ENCODE measurements at places on chromosomes 13 and 19. TPM values are rescaled to one million over a fixed set of nuclear protein-coding genes. Genes with fewer than 3 reads are reported as not detected.
A peak's percentile ranks its signal among the peaks of the same experiment; 100 is the strongest.

The ELSPBP1 gene
- 0.11 TPM for total RNA-seq

- DNase-seq = no peak
- H3K36me3 ChIP-seq = no peaks in the 10 kb centered on the region
- H3K4me1 ChIP-seq = no peaks in the 10 kb centered on the region
- H3K27me3 ChIP-seq = no peaks in the 10 kb centered on the region
- no peak overlapping the region for H3K4me3 ChIP-seq
Measured at GRCh38 chr13:22451327-22451741, 729.4 kb upstream of the SGCG start.

The TBXA2R gene
- total RNA-seq = 4.7 TPM

GRCh38 chr13:26179344-26179743, 42.8 kb downstream of the RNF6 start:
- DNase-seq = no peak
- no peak overlapping the region for H3K4me3 ChIP-seq

- H3K27me3 ChIP-seq = no peaks in the 10 kb centered on the region
- H3K27ac ChIP-seq = peak within 1 kb of the TSS; percentile 99
- peaks cover 23% of the 10 kb centered on the region for H3K36me3 ChIP-seq
- peaks cover 5% of the 10 kb centered on the region for H3K4me1 ChIP-seq
- peak; percentile 100 for DNase-seq
Measured at GRCh38 chr19:6372594-6373095, at the start of gene ALKBH7. TSS of gene ALKBH7 (plus strand) at chr19:6372794. CDS start at chr19:6372821, 27 bp downstream.

DNA sequence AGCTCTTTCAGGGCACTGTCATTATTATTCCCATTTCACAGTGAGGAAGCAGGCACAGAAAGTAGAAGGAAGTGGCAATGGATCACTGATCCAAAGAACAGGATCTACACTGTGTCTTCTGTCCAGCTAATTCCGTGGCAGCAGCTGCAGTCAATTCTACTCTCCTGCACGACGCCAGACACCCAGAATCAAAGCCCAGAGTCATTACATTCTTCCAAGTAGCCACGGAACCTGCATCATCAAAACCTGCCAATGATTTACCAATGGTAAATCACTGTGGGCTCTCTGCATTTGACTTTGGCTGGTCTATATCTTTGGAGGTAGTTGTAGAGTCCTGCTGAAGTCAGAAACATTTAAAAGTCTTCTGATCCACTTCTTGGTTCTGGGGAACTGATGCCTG, 767.7 kb downstream of the LIG4 start:
- H3K4me1 ChIP-seq = no peaks in the 10 kb centered on the region
- no peak overlapping the region for H3K4me3 ChIP-seq

The CTXN1 gene
- total RNA-seq = 13.7 TPM

DNA sequence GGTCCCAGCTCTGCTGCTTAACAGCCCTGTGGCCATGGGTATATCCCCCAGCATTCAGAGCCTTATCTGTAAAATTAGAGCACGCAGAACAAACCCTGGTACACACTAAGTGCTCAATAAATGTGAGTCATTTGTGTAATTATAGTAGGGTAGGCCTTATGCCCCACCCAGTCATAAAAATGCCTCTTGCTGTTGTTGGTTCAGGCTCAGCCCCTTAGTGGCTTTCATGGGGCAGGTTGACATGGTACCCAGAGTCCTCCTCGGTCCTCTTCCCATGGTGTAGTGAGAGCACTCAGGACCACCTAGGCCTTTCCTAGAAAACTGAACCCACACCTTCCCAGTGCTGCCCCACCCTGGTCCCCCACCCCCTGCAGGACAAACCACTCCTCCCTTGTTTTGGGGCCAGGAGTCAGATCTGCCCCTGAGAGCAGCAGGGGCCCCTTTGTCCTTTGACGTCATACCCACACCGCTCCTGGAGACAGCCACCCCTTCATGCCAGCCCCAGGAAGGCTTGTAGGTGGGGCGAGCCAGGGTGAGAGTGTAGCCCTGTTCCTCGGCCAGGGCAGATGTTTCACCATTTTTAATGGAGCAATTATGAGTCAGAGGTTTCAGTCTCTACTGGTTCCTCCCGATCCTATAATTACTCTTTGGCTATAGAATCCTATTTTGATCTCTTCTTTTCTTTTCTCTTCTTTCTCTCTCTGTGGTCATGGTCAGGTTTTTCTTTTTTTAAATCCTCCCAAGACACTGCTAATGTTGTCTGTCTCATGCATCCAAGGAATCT, 36.8 kb downstream of the ACTN4 start:
- peaks cover 87% of the 10 kb centered on the region for H3K4me1 ChIP-seq
- no peaks in the 10 kb centered on the region for H3K36me3 ChIP-seq
- H3K27me3 ChIP-seq = no peaks in the 10 kb centered on the region
- H3K4me3 ChIP-seq = no peak overlapping the region
- peak; percentile 93 for DNase-seq
- peak overlapping the region; percentile 97 for H3K27ac ChIP-seq

The FBXO46 gene
- 16.0 TPM for total RNA-seq

- no peaks in the 10 kb centered on the region for H3K36me3 ChIP-seq
- H3K27ac ChIP-seq = no peak overlapping the region
- H3K4me3 ChIP-seq = no peak overlapping the region
- H3K27me3 ChIP-seq = no peaks in the 10 kb centered on the region
- DNase-seq = no peak
Measured at GRCh38 chr19:23673132-23673531, 13.9 kb downstream of the ZNF675 start.

The CYP4F11 gene
- total RNA-seq = 0.40 TPM

The TMEM91 gene
- 7.5 TPM for total RNA-seq

DNA sequence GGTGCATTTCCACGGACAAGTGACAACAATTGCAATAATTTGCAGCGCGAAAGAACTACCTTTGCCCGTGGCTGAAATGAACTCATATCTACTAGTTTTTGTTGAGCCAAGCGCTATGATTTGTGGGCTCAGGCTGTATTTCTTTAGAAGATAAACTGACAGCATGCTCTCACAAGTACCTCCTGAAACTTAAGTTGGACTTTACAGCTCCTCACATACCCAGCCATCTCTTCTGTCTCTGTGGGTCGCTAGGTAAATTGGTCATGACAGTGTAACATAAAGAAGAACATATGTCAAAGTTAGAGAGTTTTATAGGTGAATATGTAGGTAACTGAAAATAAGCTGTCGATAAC, 839 bp downstream of the COG6 start:
- H3K27me3 ChIP-seq = no peaks in the 10 kb centered on the region
- H3K36me3 ChIP-seq = no peaks in the 10 kb centered on the region
- H3K4me1 ChIP-seq = peaks cover 7% of the 10 kb centered on the region
- DNase-seq = no peak

The BEST2 gene
- total RNA-seq = not detected

The ZNF793 gene
- total RNA-seq = 10.7 TPM

DNA sequence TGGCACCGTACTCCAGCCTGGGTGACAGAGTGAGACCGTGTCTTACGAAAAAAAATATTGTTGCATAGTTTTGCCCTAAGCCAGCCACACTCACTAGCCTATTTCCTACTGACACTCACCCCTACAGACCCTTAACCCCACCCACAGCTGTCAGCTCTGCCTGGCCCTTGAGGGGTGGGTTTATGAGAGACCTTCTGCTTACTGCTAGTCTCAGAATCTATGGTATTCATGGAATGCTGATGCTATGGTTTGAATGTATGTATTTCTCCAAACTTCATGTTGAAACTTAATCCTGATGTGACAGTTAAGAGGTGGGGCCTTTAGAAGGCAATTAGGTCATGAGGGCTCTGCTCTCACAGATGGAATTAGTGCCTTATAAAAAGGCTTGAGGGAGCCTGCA, 79.2 kb upstream of the LRCH1 start:
- no peak overlapping the region for H3K4me3 ChIP-seq
- H3K36me3 ChIP-seq = no peaks in the 10 kb centered on the region
- H3K27ac ChIP-seq = no peak overlapping the region

DNA sequence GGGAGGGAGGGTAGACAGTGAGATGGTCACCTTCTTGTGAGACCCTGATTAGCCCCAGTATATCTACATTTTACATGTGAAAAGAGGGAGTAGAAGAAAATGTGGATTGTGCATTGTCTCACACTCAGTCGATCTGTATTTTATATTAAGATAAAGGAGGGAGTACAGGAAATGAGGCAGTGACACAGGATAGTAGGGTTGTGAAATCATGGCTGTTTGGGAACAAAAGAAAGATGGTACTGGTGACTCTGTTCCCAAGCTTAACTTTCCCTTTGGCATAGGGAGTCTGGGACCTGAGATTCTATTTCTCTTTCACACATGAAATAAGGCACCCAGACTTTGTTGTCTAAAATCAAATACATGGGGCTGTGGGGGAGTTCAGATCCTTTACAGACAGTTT, 194.7 kb downstream of the ABCC4 start:
- H3K4me3 ChIP-seq = no peak overlapping the region
- no peaks in the 10 kb centered on the region for H3K36me3 ChIP-seq
- no peaks in the 10 kb centered on the region for H3K27me3 ChIP-seq
- H3K4me1 ChIP-seq = no peaks in the 10 kb centered on the region
- H3K27ac ChIP-seq = no peak overlapping the region

DNA sequence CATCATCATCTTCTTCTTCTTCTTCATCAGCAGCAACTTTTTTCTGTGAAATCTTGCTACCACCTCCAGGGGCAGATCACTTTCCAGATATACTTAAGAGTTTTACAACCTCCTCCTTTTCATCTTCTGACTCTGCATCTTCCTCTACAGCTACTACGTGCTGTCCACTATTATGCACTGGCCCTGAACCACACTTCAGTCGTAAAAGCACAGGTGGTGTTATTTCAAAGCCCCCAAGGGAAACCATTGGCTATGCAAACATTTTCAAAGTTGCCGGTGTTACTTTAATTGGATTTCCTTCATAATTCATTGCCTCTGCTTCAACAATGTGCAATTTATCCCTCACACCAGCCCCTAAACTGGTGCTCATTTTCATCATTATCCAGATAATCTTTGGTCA, 75.0 kb downstream of the POLR1D start:
- no peak overlapping the region for H3K27ac ChIP-seq
- H3K4me1 ChIP-seq = no peaks in the 10 kb centered on the region
- no peak for DNase-seq
- no peaks in the 10 kb centered on the region for H3K27me3 ChIP-seq

The OR7C1 gene
- 0.95 TPM for total RNA-seq

- no peaks in the 10 kb centered on the region for H3K27me3 ChIP-seq
- H3K27ac ChIP-seq = peak overlapping the region; percentile 57
- DNase-seq = no peak
Measured at GRCh38 chr13:20709369-20709768, 5.9 kb downstream of the IL17D start.

DNA sequence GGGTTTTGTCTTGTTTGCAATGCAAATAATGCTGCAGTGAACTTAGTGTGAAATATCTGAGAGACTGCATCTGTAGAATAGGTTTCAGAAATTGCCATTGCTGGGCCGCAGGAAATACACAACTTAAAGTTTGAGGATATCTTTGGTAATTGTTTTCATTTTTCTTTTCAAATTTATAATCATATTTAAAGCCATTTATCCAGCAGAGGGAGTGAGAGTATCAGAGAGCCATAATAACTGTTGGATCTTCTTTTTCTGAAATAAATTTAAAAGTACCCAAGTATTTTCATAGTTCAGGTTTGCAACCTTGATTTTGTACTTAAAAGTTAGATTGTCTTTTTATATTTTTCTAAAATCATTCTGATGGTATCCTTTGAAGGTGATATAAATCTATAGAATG, 99.4 kb downstream of the ZMYM2 start:
- H3K27ac ChIP-seq = no peak overlapping the region

DNA sequence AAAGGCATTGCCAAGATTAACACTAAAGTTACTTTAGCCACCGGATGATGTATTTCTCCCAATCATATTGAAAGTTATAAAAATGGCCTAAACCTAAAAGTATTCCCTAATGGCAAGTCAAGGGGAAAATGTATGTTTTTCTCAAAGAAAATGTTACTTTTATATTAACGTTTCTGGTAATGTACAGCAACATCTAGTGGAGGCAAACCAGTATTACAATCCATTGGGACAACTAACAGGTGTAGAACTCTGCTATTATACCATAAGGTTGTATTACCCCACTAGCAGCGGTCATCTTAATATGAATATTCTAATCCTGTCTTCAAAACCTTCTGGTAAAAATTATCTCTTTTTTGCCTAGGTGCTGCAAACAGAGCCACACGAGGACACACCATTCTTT, 69.2 kb downstream of the ZNF100 start:
- no peaks in the 10 kb centered on the region for H3K27me3 ChIP-seq
- H3K4me1 ChIP-seq = no peaks in the 10 kb centered on the region
- H3K36me3 ChIP-seq = no peaks in the 10 kb centered on the region
- no peak overlapping the region for H3K27ac ChIP-seq

GRCh38 chr13:88031980-88032559, 360.9 kb downstream of the SLITRK5 start:
- no peak for DNase-seq
- H3K4me1 ChIP-seq = no peaks in the 10 kb centered on the region
- H3K36me3 ChIP-seq = no peaks in the 10 kb centered on the region

GRCh38 chr13:38452656-38453055, 103.0 kb downstream of the UFM1 start:
- DNase-seq = no peak
- H3K27ac ChIP-seq = no peak overlapping the region
- H3K27me3 ChIP-seq = no peaks in the 10 kb centered on the region
- H3K36me3 ChIP-seq = no peaks in the 10 kb centered on the region

The CYP2S1 gene
- 3.4 TPM for total RNA-seq

DNA sequence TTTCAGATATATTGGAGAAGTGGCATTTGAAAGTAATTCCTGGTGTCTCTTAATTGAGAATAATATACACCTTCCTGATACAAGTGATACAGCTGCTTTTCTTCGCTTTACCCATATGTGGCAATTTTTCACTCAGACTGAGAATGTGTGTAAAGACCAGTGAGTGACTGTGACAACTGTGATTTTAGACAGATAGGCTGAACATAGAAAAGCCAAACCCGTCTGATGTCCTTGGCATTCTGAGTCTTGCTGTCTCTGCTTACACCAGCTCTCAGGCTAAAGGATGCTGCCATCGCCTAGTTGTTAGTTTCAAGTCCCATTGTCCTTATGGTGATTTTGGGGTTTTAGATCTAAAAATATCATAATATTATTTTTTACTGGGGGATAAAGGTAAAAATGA, 492.6 kb downstream of the RFC3 start:
- no peak for DNase-seq
- H3K4me1 ChIP-seq = no peaks in the 10 kb centered on the region
- H3K27me3 ChIP-seq = no peaks in the 10 kb centered on the region
- no peak overlapping the region for H3K4me3 ChIP-seq
- H3K36me3 ChIP-seq = no peaks in the 10 kb centered on the region

DNA sequence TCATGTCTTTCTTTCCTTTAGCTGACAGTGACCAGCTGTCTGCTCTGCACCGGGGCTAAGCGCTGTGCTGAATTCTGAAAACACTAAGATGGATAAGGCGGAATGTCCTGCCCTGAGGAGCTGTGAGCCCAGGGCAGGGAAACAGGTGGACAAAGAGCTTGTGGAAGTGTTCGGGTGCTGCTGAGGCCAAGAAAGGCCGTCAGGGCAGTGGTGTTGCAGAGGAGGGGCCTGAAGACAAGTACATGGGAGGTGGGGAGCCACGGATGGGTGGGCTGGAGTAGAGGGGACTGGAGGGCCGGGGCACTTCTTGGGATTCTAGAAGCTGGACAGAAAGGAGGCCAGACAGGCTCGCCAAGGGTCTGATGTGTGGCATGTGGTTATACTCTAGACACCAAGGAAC, 66.2 kb upstream of the GPR183 start:
- H3K27me3 ChIP-seq = no peaks in the 10 kb centered on the region
- no peak overlapping the region for H3K27ac ChIP-seq
- no peaks in the 10 kb centered on the region for H3K4me1 ChIP-seq

The KLK10 gene
- not detected for total RNA-seq

The CNFN gene
- 3.4 TPM for total RNA-seq

The KLK4 gene
- not detected for total RNA-seq

GRCh38 chr13:59734393-59734792, 429.3 kb downstream of the DIAPH3 start:
- H3K4me3 ChIP-seq = no peak overlapping the region
- H3K27ac ChIP-seq = no peak overlapping the region
- no peaks in the 10 kb centered on the region for H3K4me1 ChIP-seq
- H3K27me3 ChIP-seq = no peaks in the 10 kb centered on the region
- H3K36me3 ChIP-seq = no peaks in the 10 kb centered on the region

The DLL3 gene
- not detected for total RNA-seq

Measured in adrenal gland (tissue), 19 donors.